Ammon's horn (tissue), 1 donor: ENCODE measurements at places on chromosomes 2 and 18.

DNA sequence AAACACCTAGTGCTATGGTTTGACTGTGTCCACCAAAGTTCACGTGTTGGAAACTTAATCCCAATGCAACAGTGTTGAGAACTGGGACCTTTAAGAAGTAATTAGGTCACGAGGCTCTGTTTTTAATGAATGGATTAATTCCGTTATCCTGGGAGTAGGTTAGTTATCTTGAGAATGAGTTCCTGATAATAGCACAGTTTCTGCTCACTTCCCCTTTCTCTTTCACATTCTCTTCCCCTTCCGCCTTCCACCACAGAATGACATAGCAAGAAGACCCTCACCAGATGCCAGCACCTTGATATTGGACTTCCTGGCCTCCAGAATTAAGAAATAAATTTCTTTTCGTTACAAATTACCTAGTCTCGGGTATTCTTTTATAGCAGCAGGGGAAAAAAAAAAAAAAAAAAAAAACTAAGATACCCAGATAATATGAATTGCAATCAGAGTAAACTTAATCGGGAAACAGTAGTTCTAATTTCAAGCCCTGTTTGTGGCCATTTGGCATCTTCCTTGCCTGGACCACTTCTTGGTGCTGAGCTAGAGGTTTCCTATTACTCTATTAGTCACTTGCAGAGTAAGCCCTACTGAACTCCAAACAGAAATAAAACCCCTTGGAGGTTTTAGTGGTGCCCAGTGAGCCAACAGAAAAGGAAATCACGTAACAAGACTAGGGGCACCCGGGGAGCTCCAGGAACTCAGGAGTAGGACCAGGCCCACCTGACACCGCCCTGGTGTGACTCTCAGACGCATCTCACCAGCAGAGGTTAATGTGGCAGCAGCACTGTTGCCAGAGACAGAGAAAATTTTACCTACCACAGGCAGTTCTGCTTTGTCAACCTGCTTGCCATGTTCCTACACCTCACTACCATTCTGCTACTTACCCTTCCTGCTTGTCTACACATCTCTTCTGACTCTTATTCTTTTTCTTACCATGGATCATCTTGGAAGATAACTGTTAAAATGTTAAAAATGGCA lies 147.6 kb upstream of the CAB39 start:
- peak; percentile 7 for DNase-seq

DNA sequence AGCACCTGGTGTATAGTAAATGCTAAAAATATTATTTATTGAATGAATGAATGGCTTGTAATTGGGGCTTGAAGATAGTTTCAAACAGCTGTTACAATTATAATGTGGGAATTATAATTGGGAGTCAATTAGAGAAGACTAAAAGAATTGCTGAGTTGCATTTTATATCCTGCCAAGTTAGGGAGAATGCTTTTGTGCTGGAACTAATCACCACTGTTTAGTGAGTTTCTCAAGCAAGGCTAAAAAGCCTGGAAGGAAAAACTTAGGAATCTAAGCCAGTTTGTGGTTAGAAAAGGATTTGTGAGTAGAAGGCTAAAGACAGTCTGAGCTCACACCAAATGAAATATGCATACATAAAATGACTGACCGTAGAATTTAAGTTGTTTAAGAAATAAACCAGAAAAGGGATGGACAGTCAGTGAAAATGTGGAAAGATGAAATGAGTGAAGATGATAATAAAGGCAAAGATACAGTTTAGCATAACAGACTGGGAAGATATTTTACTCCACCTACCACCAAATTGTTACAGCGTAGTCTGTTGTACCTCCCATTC lies 647.7 kb upstream of the FSHR start:
- no peak for DNase-seq

GRCh38 chr2:173159791-173160463 lies 84.3 kb downstream of the MAP3K20 start:
- DNase-seq, result peak; percentile 8

- DNase-seq, result no peak
Measured at GRCh38 chr18:24506175-24506574, 45.7 kb downstream of the HRH4 start.

- no peak for DNase-seq
Measured at GRCh38 chr2:100237163-100237562, 85.1 kb downstream of the LONRF2 start.

DNA sequence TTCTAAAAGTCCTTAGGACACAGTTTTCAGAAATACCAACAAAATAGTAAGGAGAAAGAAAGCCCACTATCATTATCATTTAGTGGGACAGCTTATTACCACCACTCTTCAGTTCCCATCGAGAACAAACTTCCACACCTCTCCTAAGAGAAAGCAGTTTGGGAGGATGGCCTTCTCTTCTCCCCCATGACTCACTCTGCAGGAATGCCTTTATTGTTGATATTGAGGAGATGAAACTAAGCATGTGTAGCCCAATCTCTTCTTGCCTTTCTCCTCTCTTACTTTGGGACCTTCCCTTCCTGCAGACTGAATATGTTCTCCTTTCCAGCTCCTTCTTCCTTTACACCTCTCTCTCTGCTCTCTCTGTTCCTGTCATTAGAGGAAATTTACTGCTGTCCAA lies 30.0 kb upstream of the ERMN start:
- DNase-seq, result no peak

- DNase-seq, result no peak
Measured at GRCh38 chr2:195677884-195678283, 20.9 kb downstream of the SLC39A10 start.

GRCh38 chr2:130820279-130820861 lies 16.3 kb upstream of the ARHGEF4 start:
- DNase-seq, result peak; percentile 78

- DNase-seq, result peak; percentile 15
Measured at GRCh38 chr2:208183526-208183925, 6.3 kb downstream of the C2orf80 start.

DNA sequence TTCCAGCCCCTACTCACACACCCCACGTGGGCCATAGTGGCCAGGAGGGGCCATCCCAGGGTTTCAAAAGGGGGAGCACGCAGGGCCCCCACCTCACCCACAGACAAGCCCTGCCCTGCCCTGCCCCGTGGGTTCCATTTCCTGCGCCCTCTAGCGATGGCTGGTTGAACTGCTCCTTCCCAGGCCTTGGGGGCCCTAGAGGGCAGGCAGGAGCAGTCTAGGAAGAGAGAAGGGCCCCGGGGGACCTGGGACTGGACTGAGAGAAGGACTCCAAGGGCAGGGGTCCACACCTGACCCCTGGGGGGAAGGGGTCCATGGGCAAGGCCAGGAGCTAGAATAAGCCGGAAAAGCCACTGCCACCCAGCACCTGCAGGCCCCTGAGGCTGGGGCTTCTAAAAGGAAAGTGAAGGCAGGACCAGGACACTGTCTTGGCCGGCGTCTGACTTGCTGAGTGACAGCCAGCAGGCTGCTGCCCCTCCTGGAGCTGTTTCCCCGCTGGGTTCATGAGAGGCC lies 10.1 kb downstream of the CYP26B1 start:
- peak; percentile 64 for DNase-seq

DNA sequence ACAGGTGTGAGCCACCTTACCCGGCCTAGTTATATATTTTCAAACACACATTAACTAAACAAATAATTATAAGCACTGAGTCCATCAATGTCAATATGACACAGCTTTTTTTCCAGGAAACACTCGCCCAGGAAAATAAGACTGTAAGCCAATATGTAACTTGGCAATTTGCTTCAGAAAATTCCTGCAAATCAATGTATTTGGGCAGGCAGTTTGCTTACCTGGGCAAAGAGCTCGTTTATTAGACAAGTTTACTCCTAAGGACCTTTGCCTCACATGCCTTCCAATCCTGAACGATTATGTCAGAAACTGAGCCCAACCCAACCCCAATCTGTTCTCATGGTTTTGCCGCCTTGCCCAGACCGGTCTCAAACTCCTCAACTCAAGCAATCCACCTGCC lies 34.7 kb upstream of the NDUFV2 start:
- DNase-seq, result no peak

GRCh38 chr2:178044836-178045235 lies 27.7 kb downstream of the PDE11A start:
- no peak for DNase-seq

GRCh38 chr2:167013227-167013626 lies 124.9 kb downstream of the XIRP2 start:
- no peak for DNase-seq

- DNase-seq, result no peak
Measured at GRCh38 chr18:9724797-9725585, 16.9 kb downstream of the RAB31 start.

- no peak for DNase-seq
Measured at GRCh38 chr2:3492951-3493614, 26.2 kb downstream of the ADI1 start.

DNA sequence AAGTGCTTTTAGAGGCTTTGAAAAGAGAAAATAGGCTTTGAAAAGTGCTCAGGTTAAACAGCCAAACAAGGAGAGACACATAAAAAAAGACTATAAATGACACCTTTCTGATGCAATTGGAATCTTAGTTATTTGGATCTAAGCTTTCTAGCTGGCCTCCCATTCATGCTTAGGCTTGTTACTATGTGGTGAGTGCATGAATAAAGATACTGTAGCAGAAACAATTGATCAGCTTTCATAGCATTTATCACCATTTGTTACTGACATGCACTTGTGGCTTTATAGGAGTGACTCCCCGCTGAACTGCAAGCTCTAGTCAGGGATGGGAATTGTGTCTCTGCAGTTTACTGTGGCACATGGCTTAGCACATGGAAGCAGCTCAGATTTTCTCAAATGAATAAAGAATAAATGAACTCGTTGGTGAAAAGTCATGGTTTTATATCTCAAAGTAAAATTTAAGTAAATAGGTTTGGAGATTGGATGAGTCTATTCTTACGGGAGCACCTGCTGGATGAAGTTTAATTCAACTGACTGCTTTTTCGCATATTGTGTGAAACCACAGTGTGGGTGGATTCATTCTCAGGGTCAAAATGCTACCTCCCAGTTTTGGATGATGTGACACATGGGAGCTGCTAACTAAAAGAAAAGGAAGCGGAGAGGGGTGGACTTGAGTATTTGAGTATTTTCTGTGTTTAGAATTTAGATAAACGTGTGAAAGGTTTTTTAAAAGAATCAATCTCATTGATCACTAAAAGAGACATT lies 91.1 kb upstream of the NOL4 start:
- no peak for DNase-seq

GRCh38 chr18:75775121-75775520 lies 347.6 kb upstream of the SMIM21 start:
- no peak for DNase-seq

- DNase-seq, result peak; percentile 30
Measured at GRCh38 chr2:240436683-240437550, 1.5 kb downstream of the GPC1 start.

DNA sequence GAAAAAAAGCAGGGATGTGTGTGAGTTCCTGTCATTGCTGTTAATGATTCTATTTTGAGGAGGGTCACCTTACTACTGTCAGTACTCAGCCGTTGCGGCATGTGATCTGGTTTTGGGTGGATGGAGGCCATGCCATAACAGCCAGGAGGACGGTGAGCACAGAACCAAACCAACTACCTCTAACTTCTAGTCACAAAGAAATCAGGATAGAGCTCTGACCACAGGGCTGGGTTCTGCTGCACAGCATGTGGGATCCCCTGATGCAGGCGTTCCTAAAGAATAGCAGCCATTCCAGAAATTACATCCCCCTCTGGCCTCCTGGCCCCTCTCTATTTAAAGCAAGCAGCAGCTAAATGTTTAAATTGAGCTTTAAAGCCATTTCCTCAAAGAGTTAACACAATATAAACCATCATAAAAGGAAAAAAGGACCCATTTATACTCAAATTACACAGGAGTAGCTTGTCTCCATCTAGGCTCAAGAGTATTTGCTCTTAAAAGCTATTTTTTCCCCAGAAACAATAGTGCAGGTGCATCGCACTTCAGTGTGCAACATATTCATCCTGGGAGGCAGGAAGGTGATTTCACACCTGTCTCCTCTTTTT lies 786.4 kb downstream of the RNF144A start:
- DNase-seq, result no peak

GRCh38 chr2:78411303-78411702 lies 614.2 kb upstream of the REG3G start:
- no peak for DNase-seq

- no peak for DNase-seq
Measured at GRCh38 chr2:43389581-43390466, 163.4 kb upstream of the ZFP36L2 start.

DNA sequence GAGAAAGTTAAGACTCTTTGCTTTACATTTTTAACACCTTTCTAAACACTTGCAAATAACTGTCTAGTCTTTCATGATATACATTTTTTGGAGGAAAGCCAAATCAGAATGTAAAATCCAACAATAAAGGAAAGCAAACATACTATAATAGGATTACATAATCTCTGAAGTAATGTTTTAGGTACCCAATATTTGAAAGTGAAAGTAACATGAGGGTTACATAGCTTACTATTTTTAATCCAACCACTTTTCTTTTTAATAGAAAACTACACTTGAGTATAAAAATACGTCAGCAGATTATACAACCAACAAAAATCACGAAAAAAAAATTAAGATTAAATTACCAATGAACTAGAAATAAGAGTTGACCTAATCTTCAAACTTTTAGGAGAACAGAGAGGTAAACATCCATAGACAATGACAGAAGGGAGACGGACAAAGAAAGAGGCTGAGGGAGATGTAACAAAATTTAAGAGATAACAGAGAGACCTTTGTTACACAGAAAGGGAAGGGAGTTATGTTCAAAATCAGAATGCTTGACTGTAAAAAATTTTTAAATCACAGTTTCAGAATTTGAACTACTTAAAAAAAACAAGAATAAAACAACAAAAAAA lies 150.0 kb downstream of the IKZF2 start:
- no peak for DNase-seq

DNA sequence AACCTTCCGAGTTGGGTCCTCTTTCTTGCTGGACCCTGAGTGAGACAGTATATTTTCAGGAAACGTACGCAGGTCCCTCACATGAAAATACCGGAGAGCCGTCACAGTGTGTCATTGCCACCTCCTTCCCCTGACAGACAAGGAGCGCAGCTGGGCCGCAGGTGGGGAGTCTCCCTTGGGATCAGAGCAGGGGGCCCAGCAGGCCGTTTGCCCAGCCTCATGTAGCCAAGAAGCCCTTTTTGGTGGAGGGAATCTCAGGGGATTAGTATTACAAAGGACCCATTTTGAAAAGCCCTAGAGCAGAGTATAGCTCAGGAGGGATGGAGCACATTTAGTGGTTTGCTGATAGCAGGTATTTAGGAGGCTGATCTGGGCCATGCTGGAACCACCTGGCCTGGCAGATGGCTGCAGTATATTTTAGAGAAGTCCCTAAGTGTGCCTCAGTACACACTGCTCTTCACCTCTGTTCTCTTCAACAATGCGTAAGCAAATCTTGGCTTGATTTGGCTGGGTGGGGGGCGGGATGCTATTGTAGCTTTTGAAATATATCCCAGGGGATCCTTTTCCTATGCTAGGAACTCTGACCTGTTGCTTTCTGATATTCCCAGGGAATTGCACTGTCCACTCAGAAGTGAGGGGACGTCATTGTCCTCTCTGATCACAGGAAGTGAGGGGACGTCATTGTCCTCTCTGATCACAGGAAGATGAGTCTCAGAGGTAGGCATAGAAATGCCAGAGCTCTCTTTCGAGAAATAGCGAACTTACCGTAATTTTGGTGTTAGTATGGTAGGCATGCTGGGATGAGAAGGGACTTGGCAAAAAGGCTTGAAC lies 171.9 kb downstream of the HRH4 start:
- DNase-seq, result no peak

GRCh38 chr2:98907385-98907784 lies 28.6 kb downstream of the CRACDL start:
- DNase-seq, result no peak
